ENCODE measurements at places on chromosomes 3 and 15. TPM values are rescaled to one million over a fixed set of nuclear protein-coding genes. Genes with fewer than 3 reads are reported as not detected.

C3orf49 gene
- not detected for total RNA-seq

TIMP4 gene
- total RNA-seq = 3.4 TPM

CEP97 gene
- 73.6 TPM for total RNA-seq

MUC20 gene
- total RNA-seq = 10.0 TPM

PIERCE2 gene
- 3.1 TPM for total RNA-seq

NKTR gene
- 449 TPM for total RNA-seq

PLA1A gene
- total RNA-seq = 0.31 TPM

ST3GAL6 gene
- total RNA-seq = 25.7 TPM

RPN1 gene
- 147 TPM for total RNA-seq

PHLDB2 gene
- 17.8 TPM for total RNA-seq

CSPG4 gene
- 6.6 TPM for total RNA-seq

UBXN7 gene
- total RNA-seq = 70.1 TPM

GOLGA6A gene
- not detected for total RNA-seq

GLT8D1 gene
- 68.5 TPM for total RNA-seq

MRPL3 gene
- total RNA-seq = 110 TPM

CCDC54 gene
- 1.6 TPM for total RNA-seq

MASP1 gene
- total RNA-seq = 59.8 TPM

HTR3E gene
- total RNA-seq = not detected

FILIP1L gene
- total RNA-seq = 1.3 TPM

NTRK3 gene
- total RNA-seq = 95.2 TPM

UBA3 gene
- total RNA-seq = 115 TPM

B4GALT4 gene
- total RNA-seq = 14.7 TPM

MOBP gene
- total RNA-seq = 0.63 TPM

TF gene
- total RNA-seq = 7.2 TPM
